T-helper 2 cell treated with Interferon-gamma antibody and Interleukin-4, amounts not matched to agents 5 μg/mL and 100 μg/mL, for 36 hours (primary cell): ENCODE measurements at places on chromosomes 2 and 18.

DNA sequence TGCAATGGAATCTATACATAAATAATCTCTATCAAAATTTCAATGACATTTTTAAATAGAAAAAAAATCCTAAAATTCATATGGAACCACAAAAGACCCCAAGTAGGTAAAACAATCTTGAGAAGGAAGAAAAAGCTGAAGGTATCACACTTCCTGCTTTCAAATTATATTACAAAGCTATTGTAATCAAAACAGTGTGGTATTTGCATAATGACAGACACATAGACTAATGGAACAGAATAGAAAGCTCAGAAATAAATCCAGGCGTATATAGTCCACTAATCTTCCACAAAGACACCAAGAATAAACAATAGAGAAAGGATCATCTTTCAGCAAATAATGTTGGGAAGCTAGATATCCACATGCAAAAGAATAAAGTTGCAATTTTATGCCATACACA lies 699.8 kb upstream of the ID2 start:
- no peak for DNase-seq

DNA sequence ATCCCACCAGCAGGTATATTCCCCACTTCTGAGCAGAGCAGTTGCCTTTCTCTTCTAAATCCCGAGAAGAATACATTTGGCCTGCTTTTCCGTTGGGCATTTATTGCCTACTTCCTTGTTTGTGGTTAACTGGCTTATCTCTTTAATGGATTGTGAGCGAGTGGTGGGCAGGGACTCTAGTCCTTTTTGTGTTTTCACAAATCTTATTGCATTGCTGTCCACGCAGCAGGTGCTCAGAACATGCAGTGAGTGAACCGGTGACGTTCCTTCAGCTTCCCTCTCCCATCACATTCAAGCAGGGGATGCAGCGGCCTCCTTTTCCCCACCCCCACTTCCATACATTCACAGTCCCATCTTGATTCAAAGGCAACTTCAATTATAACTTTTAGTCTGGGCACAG lies 28.9 kb upstream of the GAREM2 start:
- DNase-seq: no peak

GRCh38 chr2:105629634-105630033 lies 115.1 kb upstream of the NCK2 start:
- no peak for DNase-seq

- DNase-seq: no peak
Measured at GRCh38 chr2:208252716-208253492, 2.0 kb downstream of the IDH1 start.

- DNase-seq: no peak
Measured at GRCh38 chr2:8452979-8453903, 228.6 kb upstream of the ID2 start.

DNA sequence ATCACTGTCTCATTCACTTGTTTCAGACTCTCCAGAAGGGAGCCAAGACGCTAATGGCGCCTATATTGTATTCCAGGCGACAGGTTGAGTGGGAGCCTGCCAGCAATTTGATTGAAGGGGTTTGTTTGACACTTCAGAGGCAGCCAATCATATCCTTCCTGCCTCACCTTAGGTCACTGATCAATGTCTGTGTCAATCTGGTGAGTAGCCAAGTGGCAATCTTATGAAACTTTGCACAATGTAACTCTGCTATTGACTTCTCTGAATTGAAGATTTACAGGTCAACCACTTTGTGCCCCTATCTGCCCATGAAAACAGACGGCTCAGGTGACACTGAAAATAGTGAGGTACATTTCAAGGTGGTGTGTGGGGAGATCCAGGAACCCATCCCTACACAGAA lies 32.7 kb upstream of the RPE start:
- no peak for DNase-seq

- no peak for DNase-seq
Measured at GRCh38 chr2:163670929-163671328, 64.9 kb downstream of the FIGN start.

DNA sequence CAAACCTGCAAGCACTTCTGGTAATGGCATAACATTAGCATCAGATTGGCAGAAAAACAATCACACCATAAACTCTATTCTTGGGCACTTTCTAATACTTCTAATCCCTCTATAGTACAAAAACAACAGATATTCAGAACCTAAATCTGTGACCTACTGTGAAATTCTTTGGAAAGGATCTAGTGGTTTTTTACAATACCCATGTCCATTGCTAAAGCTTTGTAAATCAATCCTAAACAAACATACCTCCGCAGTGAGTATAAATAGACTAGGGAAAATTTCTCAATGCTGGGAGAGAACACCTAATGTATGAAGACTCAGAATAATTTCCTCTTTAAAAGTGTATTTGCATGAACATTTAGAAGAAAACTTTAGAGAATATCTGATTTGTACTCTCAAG lies 1098.5 kb upstream of the DDX18 start:
- DNase-seq: no peak

GRCh38 chr2:224404796-224405195 lies 2.9 kb upstream of the FAM124B start:
- no peak for DNase-seq

GRCh38 chr2:8993196-8993901 lies 10.1 kb downstream of the MBOAT2 start:
- no peak for DNase-seq

DNA sequence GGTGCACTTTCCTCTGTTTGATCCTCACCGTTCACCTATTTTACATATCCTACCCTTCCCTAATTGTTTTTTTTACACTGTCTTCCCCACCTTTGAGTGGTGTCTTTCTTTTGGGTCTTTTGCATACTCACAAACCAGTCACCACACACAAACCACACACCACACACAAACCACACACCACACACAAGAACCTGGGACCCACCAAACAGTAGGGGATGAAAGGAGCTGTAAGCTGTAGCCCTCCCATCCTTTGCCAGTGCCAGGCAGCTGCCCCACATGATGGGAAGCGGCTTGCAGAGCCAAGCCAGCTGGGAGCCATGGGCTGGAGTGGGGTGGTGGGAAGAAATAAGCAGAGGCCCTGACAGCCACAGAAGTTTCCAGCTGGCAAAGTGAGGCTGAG lies 38.9 kb upstream of the MSH6 start:
- DNase-seq: no peak
